Stimulated activated CD4-positive, alpha-beta T cell treated with anti-CD3 and anti-CD28 coated beads, Interleukin-12 subunit alpha, Interleukin-12 subunit beta, amount 100 ng/mL, for 24 hours (primary cell): ENCODE measurements at places on chromosomes 2 and 18.

- DNase-seq: no peak
Measured at GRCh38 chr18:59621027-59621426, 76.2 kb downstream of the CCBE1 start.

GRCh38 chr2:224938651-224939182 is 103.6 kb downstream of the DOCK10 start:
- no peak for DNase-seq

DNA sequence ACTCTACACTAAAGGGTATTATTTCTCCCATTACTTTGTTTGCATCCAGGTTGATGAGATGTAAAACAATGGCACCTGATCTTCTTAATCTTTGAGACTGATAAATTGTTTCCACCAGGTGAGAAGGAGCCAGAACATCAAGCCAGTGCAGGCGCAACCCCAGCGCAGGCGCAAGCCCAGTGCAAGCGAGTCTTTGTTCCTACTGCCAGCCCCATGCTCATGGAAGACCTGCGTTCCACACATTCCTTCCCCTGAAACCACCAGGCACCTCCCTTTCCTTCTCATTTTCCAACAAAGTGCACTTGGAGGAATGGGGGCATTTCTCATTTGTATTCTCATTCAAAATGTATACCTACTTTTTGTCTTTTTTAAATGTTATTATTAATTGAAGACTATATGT is 188.7 kb upstream of the SMAD2 start:
- DNase-seq: no peak

GRCh38 chr18:32025744-32026143 is 7.1 kb downstream of the RNF125 start:
- no peak for DNase-seq

DNA sequence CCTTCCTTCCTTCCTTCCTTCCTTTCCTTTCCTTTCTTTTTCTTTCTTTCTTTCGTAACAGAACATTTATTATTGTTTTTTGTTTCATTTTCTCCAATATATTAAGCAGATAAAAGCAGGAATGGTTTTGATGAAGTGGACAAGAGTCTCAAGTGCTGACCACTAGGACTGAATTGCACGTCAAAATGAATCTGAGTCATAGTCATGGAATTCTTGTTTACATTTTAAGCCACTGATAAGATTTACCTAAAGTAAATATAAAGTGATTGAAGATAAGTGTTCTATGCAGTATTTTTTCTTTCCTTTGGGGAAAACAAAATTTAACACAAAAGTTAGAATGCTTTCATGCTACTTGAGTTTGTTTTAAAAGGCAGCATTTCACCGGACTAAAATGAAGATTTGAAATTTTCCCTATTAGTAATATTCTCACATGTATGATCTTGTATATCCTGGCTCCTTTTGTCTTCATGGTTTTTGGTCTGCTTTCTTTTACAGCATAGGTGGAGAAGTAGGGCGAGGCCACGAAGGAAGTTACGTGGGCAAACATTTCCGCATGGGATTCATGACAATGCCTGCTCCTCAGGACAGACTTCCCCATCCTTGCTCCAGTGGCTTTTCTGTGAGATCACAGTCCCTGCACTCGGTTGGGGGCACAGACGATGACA is 113.5 kb downstream of the NYAP2 start:
- no peak for DNase-seq

DNA sequence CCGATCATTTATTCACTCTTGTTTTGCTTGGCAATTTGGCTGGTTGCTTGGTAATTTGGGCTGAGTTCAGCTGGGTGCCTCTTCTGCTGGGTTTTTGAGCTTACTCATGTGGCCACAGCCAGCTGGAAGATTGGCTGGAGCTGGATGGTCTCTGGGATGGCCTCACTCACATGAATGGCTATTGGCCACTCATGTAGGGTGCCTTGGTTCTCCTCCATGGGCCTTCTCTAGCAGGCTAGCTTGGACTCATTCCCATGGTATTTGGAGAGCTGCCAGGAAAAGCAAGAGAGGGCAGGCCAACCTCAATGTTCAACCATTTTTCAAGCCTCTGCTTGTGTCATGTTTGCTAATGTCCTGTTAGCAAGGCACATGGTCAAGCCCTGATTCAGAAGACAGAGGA is 16.9 kb downstream of the ZAP70 start:
- no peak for DNase-seq

DNA sequence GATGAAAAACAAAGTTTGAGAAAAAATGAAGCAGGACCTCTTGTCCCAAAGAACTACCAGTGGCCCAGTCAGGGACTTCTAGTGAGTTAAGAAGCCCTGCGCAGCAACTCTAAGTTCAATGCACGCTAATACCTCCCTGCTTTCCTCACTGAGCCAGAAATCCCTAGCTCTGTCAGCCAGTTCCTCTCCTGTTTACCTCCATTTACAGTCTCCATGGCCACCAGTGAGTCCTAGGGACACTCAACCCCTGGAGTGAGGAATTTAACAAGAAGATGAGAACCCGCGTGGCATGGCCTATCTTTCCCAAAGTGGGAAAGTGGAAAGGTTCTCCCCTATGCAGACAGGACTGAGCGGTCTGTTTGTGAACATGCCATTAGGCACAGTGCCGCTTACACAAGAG is 31.0 kb downstream of the MRPL33 start:
- no peak for DNase-seq

DNA sequence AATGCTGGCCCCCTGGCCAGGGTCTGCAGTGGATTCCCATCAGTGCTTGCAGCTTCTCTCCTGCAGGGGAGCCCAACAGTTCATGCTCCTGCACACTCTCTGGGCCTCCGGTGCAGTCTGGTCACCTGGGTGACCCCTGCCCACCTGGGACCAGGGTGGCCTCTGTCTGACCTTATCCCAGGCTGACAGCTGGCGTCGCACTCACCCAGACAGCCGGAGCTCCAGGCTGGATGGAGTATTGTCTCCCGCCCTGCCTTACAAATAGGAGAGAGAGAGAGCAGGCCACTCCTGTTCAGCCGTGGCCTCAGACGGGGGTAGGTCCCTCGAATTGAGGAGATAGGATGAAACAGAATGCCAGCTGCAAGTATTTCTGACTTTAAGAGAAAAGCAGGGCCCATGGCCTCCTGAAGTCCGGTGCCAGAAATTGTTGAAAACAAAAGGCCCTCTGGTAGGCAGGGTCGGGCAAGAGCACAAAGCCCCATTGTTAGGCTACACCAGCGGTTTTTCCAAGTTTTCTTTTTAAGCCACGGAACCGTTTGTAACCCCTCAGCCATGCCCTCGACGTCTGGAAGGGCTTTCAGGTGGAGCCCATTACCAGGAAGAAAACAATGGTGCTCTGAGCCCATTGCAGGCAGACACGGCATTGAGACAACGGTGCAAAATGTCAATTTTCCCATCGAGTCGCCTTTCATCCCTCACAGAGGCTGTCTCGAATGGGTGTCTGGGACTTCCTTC is 258.4 kb downstream of the BCL11A start:
- DNase-seq: no peak

DNA sequence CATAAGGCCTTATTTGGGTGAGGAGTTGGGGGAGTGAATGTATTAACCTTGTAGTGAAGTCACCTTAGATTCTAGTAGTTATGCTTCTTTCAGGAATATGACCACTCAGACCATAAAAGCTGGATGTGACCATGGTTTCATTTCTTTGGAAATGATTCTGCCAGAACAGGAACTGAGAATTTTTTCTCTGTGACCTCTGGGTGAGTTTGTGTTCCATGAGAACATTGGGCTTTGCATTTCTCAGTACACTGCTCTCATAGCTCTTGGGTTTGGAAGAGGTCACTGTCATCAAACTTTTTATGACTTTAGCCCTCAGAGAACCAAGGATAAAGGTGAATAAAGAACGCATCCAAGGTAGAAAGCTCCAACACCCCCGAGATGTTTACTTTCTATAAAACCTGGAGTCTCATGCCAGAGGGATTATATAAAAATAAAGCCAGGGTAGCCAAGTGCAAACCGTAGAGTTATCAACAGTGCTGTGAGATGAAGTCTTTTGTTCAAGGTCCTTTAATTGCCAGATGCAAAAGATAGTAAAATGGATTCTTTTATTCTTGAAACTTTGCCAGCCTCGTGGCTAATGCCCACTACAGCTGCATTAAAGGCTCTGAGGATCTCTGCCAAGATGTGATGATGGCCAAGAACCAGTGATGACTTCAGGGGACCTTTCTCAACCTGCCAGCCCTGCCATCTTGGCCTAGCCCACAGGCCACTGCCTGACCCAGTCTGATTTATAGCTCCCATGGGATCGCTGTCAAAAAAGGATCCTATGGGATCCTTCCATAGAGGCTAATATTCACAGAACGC is 27.8 kb upstream of the MAT2A start:
- DNase-seq: no peak

GRCh38 chr2:225328192-225328591 is 71.3 kb upstream of the NYAP2 start:
- DNase-seq: no peak

DNA sequence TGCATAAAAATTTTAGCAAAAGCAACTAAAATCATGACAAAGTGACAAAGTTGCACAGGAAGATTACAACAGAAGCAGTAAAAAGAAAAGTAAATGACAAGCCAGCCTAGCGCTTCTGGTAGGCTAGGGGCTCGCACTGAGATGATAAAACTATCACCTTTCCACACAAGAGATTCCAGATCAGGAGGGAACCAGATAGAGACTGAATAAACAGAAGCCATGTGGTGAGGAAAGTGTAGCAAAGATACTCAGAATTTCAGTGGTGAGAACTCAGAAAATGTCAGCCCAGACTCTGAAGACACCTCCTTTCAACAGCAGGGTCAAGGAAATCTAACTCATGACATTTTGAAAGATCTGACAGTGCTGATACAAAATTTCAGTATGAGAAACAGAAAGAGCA is 77.4 kb upstream of the DNAJC10 start:
- no peak for DNase-seq

DNA sequence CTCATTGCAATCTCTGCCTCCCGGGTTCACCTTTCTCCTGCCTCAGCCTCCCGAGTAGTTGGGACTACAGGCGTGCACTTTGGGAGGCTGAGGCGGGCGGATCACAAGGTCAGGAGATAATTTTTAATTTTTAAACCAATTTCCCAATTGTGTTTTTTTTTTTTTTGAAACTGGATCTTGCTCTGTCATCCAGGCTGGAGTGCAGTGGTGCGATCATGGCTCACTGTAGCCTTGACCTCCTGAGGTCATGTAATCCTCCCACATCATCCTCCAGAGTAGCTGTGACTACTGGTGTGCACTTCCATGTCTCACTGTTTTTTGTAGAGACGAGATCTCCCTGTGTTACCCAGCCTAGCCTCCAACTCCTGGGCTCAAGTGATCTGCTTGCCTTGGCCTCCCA is 49.3 kb downstream of the GLS start:
- no peak for DNase-seq

DNA sequence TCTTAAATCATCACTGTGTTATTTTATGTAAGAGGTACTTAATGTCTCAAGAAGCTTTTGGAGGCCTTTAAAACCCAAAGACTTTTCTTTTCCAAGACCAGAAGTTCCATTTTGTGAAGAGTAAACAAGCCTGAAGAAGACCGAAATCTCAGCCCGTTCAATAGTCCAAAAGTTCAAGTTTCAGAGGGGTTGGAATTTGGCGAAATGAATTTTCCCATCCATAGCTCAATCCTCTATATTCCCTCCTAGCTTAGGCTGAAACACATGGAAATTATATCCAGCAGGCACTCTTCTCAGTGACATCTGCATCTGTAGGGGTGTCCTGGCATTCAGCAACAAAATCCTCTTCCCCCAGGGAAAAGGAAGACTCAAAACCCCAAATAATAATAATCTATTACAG is 344.6 kb downstream of the ARHGAP15 start:
- DNase-seq: no peak

GRCh38 chr2:21194858-21195271 is 71.1 kb downstream of the TDRD15 start:
- no peak for DNase-seq

GRCh38 chr2:241271706-241272302 is 43.7 kb downstream of the HDLBP start:
- DNase-seq: peak; percentile 19

- DNase-seq: no peak
Measured at GRCh38 chr2:200578778-200579177, 7.0 kb upstream of the AOX1 start.

DNA sequence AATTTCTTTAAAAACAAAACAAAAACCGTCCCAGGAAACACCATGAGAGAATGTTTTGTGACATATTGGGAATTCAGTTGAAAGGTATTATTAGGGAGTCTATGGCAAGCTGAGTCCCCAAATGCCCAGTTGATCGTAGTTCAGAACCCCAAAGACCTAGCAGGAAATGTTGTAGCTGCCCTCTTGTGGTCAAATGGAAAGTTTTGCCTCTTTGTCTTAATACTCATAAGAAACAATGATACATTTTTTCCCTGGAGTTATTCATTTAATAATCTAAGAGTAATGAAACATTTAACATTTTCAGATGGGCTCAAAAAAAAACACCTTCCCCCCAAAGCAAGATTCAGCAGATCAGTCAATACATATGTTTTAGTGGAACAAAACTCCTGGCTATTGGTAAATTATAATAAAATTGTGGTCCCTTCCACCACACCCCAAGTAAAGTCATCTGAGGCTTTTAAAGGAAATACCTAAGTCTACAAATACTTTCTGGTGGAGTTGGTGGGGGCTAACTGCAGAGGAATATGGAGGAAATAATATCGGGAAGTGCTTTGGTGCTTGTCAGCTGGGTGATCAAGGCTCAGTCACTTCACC is 37.8 kb upstream of the EFEMP1 start:
- DNase-seq: no peak

DNA sequence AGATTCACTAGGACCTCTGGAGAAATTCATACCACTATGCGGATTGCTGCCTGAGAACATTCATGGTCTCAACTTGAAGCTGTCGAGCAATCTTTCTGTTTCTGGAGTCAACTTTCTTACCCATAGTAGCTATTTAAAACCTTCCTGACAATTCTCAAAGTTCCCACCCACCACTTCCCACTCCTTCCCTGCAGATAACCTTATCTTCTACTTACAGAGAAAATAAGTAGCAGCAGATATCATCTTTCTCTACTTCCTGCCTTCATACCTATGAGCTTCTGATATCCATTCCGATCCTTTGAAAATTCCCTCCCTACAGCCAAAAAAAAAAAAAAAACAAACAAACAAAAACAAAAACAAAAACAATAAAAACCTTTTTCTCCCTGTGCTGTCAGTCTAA is 81.2 kb upstream of the CYRIA start:
- DNase-seq: no peak

DNA sequence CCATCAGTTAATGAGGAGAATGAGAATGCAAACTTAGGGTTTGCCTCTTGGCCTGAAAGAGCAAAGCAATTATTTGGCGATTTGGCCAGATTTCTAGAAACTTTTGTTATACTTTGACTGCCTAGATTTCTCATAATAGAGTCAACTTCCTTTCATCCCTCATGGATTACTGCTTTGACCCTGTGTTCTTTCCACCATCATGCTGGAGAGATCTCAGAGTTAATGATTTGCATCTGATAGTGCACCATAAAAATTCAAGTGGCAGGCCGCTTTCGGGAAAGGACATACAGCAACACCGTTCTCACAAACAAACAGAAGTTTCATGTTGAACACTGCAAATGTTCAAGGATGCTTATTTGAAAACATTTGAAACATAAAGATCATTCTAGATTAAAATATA is 143.7 kb upstream of the ZFP36L2 start:
- DNase-seq: no peak

DNA sequence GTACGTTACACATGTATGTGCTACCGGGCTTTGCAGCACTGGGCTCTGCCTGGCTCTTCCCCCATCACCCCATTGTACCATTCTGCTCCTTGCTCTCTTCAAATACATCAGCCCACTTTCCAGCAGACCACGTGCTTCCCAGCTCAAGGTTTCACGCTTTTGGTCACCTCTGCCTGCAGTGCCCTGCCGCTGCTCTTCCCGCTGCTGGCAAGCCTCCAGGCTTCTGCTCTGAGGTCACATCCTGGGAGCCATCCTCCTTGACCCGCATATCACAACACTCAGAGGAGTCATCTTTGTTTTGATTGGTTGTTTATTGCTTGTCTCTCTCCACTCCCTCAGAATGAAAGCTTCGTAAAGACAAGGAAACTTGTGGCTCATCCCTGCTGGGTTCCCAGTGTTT is 34.1 kb downstream of the KIF5C start:
- DNase-seq: no peak
